AML-193 (cell line): ENCODE measurements at places on chromosomes 7 and 10.
A peak's percentile ranks its signal among the peaks of the same experiment; 100 is the strongest.

DNA sequence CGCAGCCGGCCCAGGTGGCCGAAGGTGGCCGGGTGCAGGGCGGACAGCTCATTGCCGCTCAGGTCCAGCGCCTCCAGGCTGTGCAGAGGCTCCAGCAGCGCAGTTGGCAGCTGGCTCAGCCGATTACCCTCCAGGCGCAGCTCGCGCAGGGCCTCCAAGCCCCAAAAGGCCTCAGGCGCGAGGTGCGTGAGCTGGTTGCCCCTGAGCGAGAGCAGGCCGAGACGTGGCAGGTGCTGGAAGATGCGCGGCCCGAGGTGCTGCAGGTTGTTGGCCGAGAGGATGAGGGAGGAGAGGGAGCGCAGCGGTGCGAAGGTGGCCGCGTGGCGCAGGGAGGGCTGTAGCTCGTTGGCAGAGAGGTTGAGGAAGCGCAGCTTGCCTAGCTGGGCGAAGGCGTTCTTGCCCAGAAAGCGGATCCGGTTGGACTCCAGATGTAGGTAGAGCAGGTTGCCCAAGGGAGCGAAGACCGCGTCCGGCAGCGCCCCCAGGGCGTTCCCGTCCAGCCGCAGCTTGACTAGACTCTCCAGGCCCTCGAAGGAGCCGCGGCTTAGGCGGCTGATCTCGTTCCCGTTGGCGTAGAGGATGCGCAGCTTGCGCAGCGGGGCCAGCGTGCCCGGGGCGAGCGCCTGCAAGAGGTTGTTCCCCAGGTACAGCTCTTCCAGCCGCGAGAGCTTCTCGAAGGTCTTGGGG, 923 bp downstream of the TRIL start:
- DNase-seq: no peak

GRCh38 chr10:84903320-84903719, 574.9 kb downstream of the CCSER2 start:
- DNase-seq: no peak

DNA sequence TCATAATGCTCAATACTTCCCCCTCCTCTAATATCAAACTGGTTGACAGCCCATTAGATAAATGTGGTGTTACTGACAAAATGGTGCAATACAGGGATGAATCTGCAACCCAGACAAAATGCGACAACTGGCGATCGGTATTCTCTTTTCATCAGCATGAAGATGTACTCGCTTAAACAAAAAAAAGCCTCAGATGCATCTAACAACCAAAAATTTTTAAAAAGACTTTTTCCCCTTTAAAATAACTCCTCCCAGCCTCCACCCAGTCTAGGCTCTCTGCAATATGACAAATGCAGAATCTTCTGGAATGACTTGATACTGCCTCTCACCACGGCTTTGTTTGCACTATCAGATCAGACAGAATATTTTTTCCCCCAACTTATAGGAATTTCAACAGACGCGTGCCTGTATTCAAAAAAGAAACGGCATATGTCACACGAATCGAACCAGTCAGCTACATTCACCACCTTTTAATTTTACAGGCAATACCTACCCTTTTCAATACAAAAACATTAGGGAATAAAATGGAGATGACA, 1.2 kb downstream of the YWHAG start:
- DNase-seq: no peak

GRCh38 chr7:4753598-4754432, 21.6 kb upstream of the AP5Z1 start:
- peak; percentile 24 for DNase-seq

DNA sequence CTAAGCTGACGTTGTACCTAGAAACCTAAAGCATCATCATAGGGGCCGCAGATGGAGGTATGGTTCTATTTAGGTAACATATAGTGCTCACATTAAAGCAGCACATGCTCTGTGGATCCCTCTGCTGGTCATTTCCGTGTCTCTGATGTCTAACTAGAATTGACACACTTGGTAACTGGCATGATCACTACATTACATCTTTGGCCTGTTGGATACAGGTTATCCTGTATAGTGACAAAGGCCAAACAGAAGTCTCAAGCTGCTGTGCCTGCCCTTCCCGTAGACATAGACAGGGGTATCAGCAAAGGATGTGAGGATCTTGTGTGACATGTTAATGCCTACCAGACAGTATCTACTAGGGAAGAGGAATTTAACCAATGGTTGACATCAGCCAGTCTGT, 51.2 kb downstream of the KIF5B start:
- DNase-seq: peak; percentile 57

DNA sequence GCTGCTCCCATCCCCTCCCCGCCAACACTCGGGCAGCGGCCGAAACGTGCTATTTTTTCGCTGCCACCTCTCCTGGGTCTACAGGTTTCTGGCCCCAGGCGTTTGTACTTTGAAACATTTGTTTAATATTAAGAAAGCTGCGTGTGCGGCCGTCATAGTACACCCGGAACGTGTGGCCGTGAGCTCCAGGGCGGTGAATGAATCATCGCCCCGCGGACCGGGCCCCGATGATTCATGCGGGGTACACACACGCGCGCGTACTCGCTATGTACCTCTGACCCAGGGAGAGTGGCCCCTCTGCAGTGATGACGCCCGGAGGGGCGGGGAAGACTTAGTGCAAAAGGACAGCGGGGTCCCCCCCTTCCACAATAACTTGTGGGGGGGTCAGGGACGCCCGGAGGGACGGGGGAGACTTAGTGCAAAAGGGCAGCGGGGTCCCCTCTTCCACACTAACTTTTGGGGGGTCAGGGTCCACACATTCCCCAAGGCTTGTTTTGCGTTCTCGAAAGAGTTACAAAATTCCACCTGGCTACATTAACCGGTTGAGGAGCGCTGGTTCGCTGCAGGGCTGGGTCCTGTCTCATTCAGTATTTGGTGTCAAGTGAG, 56.5 kb upstream of the PCGF5 start:
- DNase-seq: peak; percentile 20

DNA sequence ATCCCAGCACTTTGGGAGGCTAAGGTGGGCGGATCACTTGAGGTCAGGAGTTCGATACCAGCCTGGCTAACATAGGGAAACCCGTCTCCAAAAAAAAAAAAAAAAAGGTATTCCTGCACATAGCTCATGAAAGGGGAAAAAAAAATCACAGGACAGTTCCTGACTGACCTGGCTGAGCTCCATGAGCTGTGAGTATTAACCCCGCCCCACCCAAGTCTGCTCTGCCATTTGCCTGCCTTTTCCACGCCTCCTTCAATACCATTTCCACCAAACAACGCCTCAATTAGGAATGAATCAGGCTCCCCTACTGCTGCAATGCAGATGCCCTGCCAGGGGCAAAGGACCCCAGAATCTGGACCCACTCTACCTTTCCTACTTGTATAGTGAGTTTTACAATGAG, 55.0 kb downstream of the PDIA4 start:
- DNase-seq: no peak

GRCh38 chr10:49688261-49688846, 8.9 kb downstream of the C10orf53 start:
- no peak for DNase-seq

GRCh38 chr7:101814081-101814990, 3.1 kb upstream of the CUX1 start:
- DNase-seq: peak; percentile 36

- DNase-seq: no peak
Observed at GRCh38 chr7:1232623-1233332, at the start of gene UNCX. UNCX (plus strand) TSS chr7:1232872; CDS start chr7:1233018, 146 bp downstream.

DNA sequence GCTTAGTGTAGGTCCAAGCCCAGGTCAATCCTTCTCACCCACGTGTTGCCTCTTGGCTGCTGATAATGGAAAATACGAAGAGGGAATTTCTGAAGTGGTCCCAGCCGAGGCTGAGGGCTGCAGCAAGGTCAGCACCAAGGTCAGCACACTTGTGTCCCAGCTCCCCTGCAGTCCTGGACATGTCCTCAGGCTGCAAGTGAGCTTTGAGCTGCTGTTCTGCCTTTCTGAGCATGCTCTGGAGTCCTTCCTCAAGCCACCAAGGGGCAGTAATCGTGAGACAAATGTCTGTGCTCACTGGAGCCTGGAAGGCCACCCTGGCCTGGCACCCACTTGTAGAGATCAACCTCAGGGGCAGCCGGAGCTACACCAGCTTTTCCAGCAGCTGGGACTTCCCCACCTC, 28.3 kb downstream of the DRGX start:
- no peak for DNase-seq

GRCh38 chr10:101995451-101996063, 60.4 kb downstream of the ARMH3 start:
- DNase-seq: no peak

DNA sequence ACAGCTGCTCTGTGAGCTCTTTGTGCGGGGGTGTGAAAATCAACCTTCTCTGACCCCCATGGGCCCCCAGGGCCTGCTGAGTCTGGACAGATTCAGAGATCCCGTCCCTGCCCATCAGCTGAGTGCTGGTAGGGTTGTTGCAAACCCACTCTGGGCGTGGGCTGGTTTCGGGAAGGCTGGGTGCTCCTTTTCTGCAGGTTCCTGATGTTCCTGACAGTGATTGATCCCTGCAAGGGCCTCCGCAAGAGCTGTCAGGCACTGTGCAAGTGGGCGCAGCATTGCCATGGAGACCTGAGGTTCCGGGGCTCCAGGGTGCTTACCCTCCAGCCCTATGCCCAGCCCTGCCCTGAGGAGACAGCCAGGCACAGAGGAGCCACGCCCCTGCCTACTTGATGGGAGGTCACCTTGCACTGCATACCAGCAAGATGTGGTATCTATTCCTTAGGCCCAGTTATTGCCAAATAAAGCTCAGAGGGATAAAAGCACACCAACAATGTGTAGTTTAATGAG, 44.3 kb upstream of the INPP5A start:
- no peak for DNase-seq

GRCh38 chr10:80769700-80770160, 232.0 kb downstream of the SH2D4B start:
- no peak for DNase-seq

GRCh38 chr7:78232806-78233205, 434.2 kb downstream of the PHTF2 start:
- no peak for DNase-seq

GRCh38 chr7:101644879-101645278, 15.8 kb upstream of the MYL10 start:
- no peak for DNase-seq

- no peak for DNase-seq
Observed at GRCh38 chr7:83001362-83002040, 161.2 kb downstream of the PCLO start.

DNA sequence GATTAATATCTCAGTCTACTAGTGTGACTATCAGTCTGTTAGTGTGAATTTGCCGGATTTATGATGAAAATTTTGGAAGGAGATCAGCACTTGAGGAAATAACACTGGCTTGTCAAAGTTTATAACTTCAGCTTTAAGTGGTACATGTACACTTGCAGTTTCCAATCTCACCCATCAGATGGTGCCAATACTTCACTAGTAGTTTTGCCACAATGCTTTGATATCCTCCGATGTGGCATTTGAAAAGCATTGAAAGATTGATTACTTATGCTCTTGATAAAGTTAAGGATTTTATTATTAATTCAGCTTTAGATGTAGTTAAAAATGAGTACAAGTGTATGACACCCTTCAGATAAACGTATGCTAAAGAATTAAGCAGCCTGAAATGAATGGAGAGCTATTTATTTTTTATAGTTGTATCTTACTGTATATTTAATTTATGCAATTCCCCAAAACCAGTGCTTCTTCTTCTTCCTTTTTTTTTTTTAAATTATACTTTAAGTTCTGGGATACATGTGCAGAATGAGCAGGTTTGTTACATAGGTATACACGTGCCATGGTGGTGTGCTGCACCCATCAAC, 98.2 kb downstream of the ANLN start:
- DNase-seq: peak; percentile 69

- DNase-seq: no peak
Observed at GRCh38 chr10:86167762-86168128, 198.8 kb downstream of the GRID1 start.

DNA sequence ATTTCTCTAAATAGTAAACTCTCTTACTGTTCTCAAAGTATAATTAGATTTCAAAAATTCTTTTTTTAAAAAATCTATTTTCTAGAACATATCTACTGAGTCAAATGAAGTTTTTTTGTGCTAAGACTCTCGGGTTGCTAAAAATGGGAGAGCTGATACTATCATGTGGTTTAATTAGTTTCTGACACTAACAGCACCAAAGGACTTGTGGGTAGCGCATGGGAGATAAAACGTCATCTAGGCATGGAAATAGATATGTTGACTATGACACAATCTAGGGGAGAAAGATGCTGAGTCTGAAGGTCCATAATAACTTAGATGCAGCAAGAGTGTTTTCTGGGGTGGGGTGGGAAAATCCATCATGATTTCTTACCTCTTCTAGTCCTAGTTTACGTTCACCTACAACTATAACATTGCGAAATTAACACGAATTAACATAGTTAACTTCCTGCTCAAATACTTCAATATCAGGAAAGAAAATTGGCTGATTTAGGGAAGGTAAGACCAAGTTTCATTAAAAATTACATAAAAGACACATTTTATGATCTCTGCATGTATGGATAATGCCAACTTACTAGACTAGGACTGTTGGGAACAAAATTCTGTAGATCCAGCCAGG, 14.3 kb upstream of the ARMC3 start:
- no peak for DNase-seq
